Heart left ventricle (tissue), 16 donors: ENCODE measurements at places on chromosomes 12 and 14. TPM values are rescaled to one million over a fixed set of nuclear protein-coding genes. Genes with fewer than 3 reads are reported as not detected.

- H3K4me3 ChIP-seq = no peak overlapping the region
- no peaks in the 10 kb centered on the region for H3K36me3 ChIP-seq
- DNase-seq = no peak
- no peaks in the 10 kb centered on the region for H3K4me1 ChIP-seq
- H3K27me3 ChIP-seq = no peaks in the 10 kb centered on the region
These were observed 28.7 kb downstream of the NKX2-8 start for GRCh38 chr14:36553656-36554260.

GRCh38 chr14:65206448-65207096, 104.3 kb upstream of the MAX start:
- H3K4me3 ChIP-seq = no peak overlapping the region
- no peak for DNase-seq
- no peaks in the 10 kb centered on the region for H3K27me3 ChIP-seq
- no peaks in the 10 kb centered on the region for H3K36me3 ChIP-seq
- no peaks in the 10 kb centered on the region for H3K4me1 ChIP-seq
- H3K27ac ChIP-seq = no peak overlapping the region

- H3K27ac ChIP-seq = no peak overlapping the region
- no peak for DNase-seq
- H3K27me3 ChIP-seq = no peaks in the 10 kb centered on the region
- H3K36me3 ChIP-seq = no peaks in the 10 kb centered on the region
- no peaks in the 10 kb centered on the region for H3K4me1 ChIP-seq
These were observed 78.8 kb downstream of the DUSP6 start for GRCh38 chr12:89273525-89273924.

DNA sequence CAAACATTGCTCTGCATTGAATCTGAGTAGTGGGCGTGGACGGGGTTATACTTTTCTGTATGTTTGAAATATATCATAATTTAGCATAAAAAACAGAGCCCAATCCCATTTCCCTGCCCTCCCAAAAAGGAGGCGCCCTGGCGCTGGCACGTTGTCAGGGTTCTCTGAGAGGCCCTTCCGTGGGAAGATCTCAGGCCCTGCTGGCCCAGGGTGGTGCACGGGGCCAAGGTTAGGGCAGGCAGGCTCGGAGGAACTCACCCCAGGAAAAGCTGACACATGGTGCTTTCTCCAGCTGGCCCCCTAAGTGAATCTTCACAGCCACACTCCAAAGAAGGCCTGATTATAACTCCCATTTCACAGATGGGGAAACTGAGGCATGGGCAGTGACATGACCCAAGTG, 17.2 kb downstream of the DIO3 start:
- H3K36me3 ChIP-seq = no peaks in the 10 kb centered on the region
- H3K27me3 ChIP-seq = no peaks in the 10 kb centered on the region
- no peak for DNase-seq
- no peak overlapping the region for H3K4me3 ChIP-seq
- H3K4me1 ChIP-seq = no peaks in the 10 kb centered on the region
- H3K27ac ChIP-seq = no peak overlapping the region

Gene TAS2R10
- not detected for polyA plus RNA-seq

DNA sequence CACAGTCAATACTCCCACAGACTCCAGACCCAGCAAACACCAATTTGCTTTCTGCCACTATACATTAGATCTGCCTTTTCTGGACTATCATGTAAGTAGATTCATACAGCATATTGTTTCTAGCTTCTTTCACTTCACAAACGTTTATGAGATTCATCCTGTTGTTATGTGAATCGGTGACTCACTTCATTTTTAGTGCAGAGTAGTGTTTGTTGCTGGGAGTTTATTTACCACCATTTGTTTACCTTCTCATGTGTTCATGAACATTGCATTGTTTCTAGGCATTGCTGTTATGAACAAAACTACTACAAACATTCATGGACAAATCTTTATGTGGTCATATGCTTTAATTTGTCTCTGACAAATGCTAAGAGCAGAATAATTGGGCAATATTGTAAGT, 807.8 kb upstream of the TMEM132C start:
- peaks cover 28% of the 10 kb centered on the region for H3K27me3 ChIP-seq
- no peak for DNase-seq
- H3K27ac ChIP-seq = no peak overlapping the region
- H3K36me3 ChIP-seq = no peaks in the 10 kb centered on the region

- DNase-seq = no peak
- H3K4me1 ChIP-seq = no peaks in the 10 kb centered on the region
- no peak overlapping the region for H3K4me3 ChIP-seq
- H3K27ac ChIP-seq = no peak overlapping the region
These were observed 143.6 kb downstream of the EMP1 start for GRCh38 chr12:13340149-13340548.

DNA sequence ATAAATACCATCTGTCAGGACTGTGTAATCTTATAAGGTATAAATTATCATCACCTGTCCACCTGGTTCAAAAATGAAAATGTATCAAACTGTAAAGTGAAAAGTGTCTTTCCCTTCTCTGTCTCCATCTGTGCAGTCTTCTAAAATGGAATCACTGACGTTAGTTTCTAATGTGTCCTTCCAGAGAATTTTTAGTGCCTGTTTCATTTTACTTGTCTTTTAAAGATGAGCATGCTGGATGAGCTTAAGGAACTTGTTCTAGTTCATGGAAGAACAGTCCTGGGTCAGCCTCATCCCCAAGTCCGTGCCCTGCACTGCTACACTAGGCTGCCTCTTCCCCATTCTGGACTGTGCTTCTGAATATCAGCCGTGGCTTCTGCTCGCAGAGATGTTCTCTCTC, 5.4 kb upstream of the NT5DC3 start:
- H3K27me3 ChIP-seq = no peaks in the 10 kb centered on the region
- H3K4me1 ChIP-seq = peaks cover 6% of the 10 kb centered on the region
- H3K4me3 ChIP-seq = no peak overlapping the region
- no peaks in the 10 kb centered on the region for H3K36me3 ChIP-seq

Gene EFS
- 2.2 TPM for polyA plus RNA-seq

DNA sequence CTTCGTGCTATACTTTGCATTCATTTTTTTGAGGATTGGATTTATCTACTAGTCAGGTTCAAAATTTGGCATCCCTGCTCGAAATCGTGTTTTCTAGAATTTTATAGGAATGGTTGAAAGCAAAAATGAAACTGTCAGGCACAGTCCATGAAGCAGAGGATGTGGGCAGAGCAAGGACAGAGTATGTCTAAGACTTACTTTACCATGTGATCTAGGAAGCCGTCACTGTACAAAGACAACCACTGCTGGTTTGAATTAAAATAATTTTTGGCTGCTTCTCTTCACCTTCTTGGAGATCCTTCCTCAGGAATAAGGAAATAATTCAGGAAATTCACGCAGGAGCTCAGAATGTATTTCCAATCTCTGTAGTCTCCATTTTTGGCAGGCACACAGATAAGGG, 31.6 kb upstream of the SGPP1 start:
- H3K27ac ChIP-seq = peak overlapping the region; percentile 6
- H3K4me3 ChIP-seq = peak overlapping the region; percentile 23
- H3K36me3 ChIP-seq = no peaks in the 10 kb centered on the region
- H3K27me3 ChIP-seq = no peaks in the 10 kb centered on the region
- H3K4me1 ChIP-seq = no peaks in the 10 kb centered on the region
- no peak for DNase-seq

- H3K4me1 ChIP-seq = peaks cover 4% of the 10 kb centered on the region
- H3K27ac ChIP-seq = no peak overlapping the region
- H3K36me3 ChIP-seq = no peaks in the 10 kb centered on the region
- no peak for DNase-seq
- H3K4me3 ChIP-seq = no peak overlapping the region
These were observed 13.5 kb downstream of the PDE1B start for GRCh38 chr12:54562750-54563356.

GRCh38 chr12:93793983-93794382, 116.8 kb downstream of the CRADD start:
- no peaks in the 10 kb centered on the region for H3K4me1 ChIP-seq
- no peak overlapping the region for H3K4me3 ChIP-seq
- no peak overlapping the region for H3K27ac ChIP-seq
- no peak for DNase-seq

Gene TSPAN19
- 0.11 TPM for polyA plus RNA-seq

Gene DACT1
- 0.57 TPM for polyA plus RNA-seq

- no peak overlapping the region for H3K27ac ChIP-seq
- H3K27me3 ChIP-seq = no peaks in the 10 kb centered on the region
- H3K4me1 ChIP-seq = peaks cover 11% of the 10 kb centered on the region
These were observed 3.2 kb downstream of the SIX4 start for GRCh38 chr14:60720962-60721325.

- no peak for DNase-seq
- no peak overlapping the region for H3K27ac ChIP-seq
- H3K27me3 ChIP-seq = no peaks in the 10 kb centered on the region
- H3K4me1 ChIP-seq = no peaks in the 10 kb centered on the region
- H3K4me3 ChIP-seq = no peak overlapping the region
These were observed 56.7 kb upstream of the LRFN5 start for GRCh38 chr14:41549821-41550607.

Gene SERPINA3
- polyA plus RNA-seq = 23.6 TPM

DNA sequence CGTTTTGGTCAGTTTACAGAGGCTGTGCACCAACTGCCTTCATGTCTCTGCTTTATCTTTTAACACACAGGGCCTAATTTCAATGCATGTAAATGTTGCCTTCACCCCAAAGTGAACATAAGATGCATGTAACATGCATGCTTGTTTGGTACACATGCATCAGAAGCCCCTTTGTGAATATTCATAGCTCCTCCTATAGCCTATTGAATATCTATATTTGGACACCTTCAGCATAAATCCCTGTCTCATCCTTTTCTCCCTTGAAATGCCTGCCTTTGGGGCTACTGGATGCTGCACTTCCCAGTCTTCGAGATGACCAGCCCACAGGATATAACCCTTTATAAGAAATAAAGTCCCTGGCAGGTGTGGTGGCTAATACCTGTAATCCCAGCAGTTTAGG, 57.7 kb upstream of the FAM181A start:
- H3K27ac ChIP-seq = no peak overlapping the region
- no peaks in the 10 kb centered on the region for H3K4me1 ChIP-seq
- DNase-seq = no peak
- no peaks in the 10 kb centered on the region for H3K36me3 ChIP-seq

GRCh38 chr12:112967306-112967705, 11.0 kb upstream of the OAS2 start:
- no peak overlapping the region for H3K4me3 ChIP-seq
- H3K36me3 ChIP-seq = peaks cover 83% of the 10 kb centered on the region
- no peak for DNase-seq

Gene TXNRD1
- polyA plus RNA-seq = 206 TPM

DNA sequence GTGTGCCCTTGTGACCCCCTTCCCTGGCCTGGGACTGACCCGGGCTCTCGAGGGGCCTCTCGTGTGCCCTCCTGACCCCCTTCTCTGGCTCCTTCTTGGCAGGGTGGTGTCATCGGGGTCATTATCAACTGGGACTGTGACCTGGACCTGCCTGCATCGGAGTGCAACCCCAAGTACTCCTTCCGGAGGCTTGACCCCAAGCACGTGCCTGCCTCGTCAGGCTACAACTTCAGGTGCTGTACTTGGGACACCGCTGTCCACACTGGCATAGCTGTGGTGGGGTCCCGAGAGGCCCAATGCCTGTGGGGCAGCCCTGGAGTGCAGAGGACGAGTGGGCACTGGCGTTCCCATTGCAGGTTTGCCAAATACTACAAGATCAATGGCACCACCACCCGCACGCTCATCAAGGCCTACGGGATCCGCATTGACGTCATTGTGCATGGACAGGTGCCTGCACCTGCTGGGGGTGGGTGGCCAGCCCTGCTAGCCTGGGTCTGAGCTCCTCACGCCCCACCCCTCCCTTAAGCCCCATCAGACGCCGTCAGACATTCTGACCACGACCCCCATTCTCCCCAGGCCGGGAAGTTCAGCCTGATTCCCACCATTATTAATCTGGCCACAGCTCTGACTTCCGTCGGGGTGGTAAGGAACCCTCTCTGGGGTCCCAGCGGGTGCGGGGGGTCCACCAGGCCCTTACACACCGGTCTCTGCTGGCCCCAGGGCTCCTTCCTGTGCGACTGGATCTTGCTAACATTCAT, 2.5 kb downstream of the P2RX2 start:
- DNase-seq = no peak
- H3K4me3 ChIP-seq = no peak overlapping the region
- peaks cover 12% of the 10 kb centered on the region for H3K4me1 ChIP-seq

DNA sequence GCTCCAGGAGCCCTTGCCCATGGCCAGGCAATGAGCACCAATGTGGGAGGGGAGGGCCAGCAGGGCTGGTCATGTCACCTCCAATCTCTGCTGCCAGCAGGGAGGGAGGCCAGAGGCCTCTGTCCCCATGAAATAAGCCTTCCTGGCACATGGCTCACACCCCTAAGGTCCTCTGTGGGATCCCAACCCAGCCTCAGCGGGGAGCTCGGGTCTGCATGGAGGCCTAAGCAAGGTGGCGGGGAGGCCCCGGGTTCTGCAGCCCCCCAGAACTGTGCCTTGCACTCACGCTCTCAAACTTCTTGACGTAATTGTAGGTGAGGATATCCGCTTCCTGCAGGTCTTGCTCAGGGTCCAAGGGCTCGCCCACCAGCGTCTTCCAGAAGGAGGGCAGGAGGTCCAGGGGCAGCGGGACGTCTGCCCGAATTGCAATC, 41.7 kb downstream of the TRAFD1 start:
- H3K27ac ChIP-seq = no peak overlapping the region
- peaks cover 57% of the 10 kb centered on the region for H3K36me3 ChIP-seq
- H3K4me3 ChIP-seq = no peak overlapping the region
- no peaks in the 10 kb centered on the region for H3K4me1 ChIP-seq

Gene AP1G2
- polyA plus RNA-seq = 16.6 TPM

Gene MYO1H
- polyA plus RNA-seq = 0.04 TPM

DNA sequence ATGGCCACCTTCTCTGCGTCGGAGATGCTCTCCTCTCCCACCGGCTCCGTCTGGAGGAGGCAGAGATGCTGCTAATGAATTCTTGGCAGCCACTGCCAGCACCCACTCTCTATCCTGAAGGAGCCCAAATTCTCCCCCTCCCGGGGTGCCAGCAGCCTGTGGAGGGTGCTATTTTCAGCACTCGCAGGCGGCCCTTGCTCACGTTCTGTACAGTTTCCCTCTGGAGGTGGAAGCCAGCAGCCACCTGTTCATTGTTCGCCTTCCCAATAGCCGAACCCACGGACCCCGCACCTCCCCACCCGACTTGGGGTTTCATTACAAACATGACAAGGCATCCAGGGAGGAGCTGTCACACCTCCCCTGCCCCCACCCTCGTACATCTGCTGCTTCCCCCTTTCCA, 27.8 kb downstream of the SNRNP35 start:
- no peak for DNase-seq
- H3K27me3 ChIP-seq = no peaks in the 10 kb centered on the region
- peaks cover 41% of the 10 kb centered on the region for H3K36me3 ChIP-seq

GRCh38 chr12:102021540-102022246, 40.1 kb downstream of the WASHC3 start:
- H3K4me3 ChIP-seq = no peak overlapping the region
- no peak overlapping the region for H3K27ac ChIP-seq
- no peak for DNase-seq
- H3K27me3 ChIP-seq = no peaks in the 10 kb centered on the region
- H3K36me3 ChIP-seq = peaks cover 39% of the 10 kb centered on the region

Gene TSPAN11
- 0.49 TPM for polyA plus RNA-seq

GRCh38 chr14:81751198-81751597, 217.5 kb upstream of the SEL1L start:
- H3K36me3 ChIP-seq = no peaks in the 10 kb centered on the region
- H3K4me3 ChIP-seq = no peak overlapping the region
- no peak overlapping the region for H3K27ac ChIP-seq

- H3K36me3 ChIP-seq = no peaks in the 10 kb centered on the region
- H3K4me1 ChIP-seq = peaks cover 5% of the 10 kb centered on the region
- no peak overlapping the region for H3K4me3 ChIP-seq
- H3K27ac ChIP-seq = no peak overlapping the region
These were observed 6.6 kb downstream of the CFAP54 start for GRCh38 chr12:96495841-96496545.

Gene TESPA1
- 0.23 TPM for polyA plus RNA-seq
